ENCODE measurements at places on chromosomes 2 and 18.

- DNase-seq: no peak
Observed at GRCh38 chr2:12536976-12537375, 179.8 kb upstream of the TRIB2 start.

DNA sequence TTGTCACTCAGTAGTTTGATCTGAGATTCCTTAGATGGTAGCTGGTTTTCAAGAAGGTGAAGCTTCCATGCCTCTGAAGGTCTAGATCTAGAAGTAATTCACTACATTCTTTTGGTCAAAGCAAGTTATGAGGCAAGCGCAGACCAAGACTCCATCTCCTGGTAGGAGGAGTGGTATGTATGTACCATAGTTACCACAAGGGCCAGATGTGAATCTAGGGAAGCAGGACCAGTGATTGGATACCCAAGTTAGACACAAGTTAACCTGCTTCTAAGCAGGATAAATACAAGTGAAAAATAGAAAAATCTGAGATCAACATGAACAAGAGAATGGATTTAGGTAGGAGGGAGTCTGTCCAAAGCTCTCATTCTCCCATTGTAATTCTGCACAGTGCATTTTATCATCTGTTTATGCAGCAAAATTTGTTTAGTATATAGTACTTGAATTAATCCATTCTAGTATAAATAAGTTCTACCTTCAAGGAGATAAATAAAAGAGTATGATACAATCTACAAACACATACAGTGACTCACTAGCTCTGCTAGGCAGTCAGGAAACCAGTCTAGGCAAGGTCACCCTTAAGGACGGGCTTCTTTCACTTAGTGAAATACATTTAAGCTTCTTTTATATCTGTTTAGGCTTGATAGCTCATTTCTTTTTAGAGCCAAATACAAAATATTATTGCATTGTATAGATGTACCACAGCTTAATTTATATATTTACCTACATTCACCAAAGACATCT, 14.2 kb upstream of the DOCK10 start:
- DNase-seq: no peak

GRCh38 chr18:54149078-54149697, 75.3 kb downstream of the MBD2 start:
- DNase-seq: no peak

DNA sequence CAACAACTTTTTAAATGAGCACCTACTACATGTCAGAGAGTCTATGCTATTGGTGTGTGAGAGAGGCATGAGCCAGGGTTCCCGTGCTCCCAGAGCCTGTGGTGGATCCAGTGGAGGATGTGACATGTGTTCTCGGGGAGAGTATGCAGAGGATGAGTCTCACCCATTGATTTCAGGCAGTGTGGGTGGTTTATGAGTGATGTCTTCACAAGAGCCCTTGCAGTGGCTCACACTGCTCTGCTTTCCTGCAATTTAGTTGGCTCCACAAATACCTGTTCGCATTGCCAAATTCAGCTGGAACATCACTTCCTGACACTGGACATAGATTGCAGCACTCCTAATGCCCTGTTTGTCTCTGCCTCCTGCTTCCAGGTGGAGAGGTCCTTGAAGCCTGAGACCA, 243.6 kb upstream of the CXCR4 start:
- no peak for DNase-seq

- DNase-seq: no peak
Observed at GRCh38 chr2:3741867-3742602, 38.7 kb downstream of the DCDC2C start.

DNA sequence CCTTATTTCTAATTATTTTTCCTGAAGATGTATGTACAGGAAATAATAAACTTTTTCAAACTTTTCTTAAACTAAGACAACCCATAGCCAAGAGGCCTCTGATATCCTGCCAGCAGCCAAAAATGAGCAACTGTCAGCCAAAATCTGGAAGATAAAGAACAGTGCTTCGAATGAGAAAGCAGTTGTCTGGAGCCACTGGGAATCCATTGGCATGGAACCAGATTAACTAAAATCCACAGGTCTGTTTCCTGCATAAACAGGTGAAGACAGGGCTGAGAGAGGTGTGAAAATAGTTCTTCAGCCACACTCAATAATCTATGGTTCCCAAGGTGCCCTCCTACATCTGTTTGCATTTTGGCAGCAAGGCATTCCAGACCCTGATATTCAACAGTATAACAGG, 1076.7 kb upstream of the PIK3C3 start:
- no peak for DNase-seq

DNA sequence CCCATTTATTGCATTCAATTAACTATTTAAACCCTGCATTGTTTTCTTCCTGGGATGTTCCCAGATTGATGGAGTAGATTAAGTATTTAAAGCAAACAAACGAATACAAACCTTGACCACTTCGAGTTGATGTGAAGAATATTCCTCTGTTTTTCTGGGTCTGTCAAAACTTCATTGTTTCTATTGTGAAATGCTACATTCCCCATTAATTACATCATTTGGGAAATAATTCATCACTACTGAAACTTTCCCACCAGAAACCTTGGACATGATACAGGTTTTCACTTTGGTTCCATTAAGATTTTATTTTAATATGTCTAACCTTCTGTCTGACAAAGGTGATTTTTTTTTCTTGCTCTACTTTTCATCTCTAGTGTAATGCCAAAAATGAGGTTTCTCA, 365.1 kb upstream of the ETAA1 start:
- no peak for DNase-seq

Measured in stimulated activated effector memory CD8-positive, alpha-beta T cell treated with anti-CD3 and anti-CD28 coated beads, Interleukin-12 subunit alpha, Interleukin-12 subunit beta, amount 100 ng/mL, for 72 hours (primary cell).